ENCODE measurements at places on chromosomes 2 and 18.
A peak's percentile ranks its signal among the peaks of the same experiment; 100 is the strongest.

DNA sequence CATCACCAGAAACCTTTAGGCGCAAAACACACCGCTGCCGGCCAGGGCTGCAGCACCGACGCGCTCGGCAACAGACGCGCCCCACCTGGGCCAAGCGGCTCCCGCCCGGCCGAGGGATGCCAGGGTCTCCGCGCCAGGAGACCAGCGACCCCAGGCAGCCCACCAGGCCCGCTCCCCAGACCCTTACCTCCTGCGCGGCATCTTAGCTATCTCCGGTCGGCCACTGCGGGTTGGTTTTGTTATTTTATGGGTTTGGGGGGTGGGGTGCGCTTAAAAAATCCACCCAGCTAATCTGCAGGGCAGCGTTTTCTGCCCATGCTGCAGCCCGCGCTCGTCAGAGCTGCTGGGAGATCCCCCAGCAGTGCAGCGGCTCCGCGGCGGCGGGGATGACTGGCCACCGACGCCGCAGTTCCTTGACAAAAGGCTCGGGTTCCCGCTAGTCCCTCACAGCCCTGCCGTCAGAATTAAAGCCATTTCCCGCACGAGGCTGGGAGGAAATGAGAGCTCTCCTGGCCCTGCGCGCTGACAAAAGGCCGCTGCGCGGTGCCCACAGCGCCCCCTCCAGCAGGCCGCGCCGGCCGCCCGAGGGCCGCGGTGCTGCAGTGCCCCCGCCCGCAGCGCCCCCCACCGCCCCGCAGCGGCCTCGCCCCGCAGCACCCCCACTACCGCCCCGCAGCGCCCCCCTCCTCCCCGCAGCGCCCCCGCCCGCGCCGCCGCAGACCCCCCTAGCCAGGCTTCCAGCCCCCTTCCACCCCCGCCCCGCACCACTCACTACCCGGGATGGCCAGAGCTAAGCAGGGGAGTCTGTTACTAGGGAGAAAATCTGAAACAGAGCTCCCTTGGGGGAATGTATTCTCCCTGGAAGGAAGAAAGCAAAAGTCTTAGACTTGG lies at the start of gene ADD2:
Gene ADD2, minus strand, starts transcription at position 502 of the 891 bp plus-strand sequence. CDS start 61,792 bp downstream, outside the sequence.
- DNase-seq, result no peak

DNA sequence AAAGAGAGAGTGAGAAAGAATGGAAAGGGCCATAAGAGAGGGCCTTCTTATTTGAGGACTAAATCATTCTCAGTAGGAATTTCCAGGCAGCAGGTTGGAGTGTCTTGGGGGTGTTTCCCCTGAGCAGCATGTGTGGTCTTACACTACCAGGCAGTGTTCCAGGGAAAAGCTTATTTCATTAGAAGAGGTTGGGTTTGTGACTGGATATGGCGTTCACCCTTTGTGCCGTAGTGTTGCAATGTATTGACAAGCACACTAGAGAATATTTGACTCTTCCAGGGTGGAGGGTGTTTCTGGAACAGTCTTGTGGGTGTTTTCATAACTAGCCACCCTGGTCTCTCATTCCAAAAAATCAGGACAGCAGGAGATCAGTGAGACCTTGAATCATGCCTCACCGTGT lies 105.5 kb downstream of the NRP2 start:
- no peak for DNase-seq

DNA sequence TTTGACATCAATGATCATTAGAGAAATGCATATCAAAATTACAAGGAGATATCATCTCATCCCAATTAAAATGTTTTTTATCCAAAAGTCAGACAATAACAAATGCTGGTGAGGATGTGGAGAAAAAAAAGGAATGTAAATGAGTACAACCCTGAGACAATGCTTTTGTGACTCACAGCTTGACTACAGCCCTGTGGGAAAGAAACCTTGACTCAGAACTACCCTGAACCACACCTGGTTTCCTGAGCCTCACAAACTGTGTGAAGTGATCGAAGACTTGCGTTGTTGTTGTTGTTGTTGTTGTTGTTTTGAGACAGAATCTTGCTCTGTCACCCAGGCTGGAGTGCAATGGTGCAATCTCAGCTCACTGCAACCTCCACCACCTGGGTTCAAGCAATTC lies 266.6 kb upstream of the MYT1L start:
- DNase-seq, result no peak

DNA sequence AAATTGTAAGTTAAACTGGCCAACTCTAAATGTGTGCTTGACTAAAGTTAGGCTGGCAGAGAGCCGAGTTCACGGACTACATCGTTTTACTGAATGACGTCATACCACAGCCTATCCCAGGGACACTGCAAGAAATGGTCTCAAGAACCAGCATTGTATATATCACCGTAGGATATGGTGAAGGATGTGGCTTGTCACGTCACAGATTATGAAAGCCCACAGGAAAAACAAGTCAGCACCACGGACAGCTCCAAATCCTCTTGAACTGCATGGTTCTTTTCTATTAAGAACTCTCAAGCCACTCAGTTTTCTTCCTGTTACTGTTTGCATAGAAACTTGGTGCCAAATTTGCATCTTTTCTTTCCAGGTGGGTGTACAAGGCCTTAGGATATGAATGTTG lies 85.1 kb upstream of the ACAA2 start:
- peak; percentile 9 for DNase-seq

DNA sequence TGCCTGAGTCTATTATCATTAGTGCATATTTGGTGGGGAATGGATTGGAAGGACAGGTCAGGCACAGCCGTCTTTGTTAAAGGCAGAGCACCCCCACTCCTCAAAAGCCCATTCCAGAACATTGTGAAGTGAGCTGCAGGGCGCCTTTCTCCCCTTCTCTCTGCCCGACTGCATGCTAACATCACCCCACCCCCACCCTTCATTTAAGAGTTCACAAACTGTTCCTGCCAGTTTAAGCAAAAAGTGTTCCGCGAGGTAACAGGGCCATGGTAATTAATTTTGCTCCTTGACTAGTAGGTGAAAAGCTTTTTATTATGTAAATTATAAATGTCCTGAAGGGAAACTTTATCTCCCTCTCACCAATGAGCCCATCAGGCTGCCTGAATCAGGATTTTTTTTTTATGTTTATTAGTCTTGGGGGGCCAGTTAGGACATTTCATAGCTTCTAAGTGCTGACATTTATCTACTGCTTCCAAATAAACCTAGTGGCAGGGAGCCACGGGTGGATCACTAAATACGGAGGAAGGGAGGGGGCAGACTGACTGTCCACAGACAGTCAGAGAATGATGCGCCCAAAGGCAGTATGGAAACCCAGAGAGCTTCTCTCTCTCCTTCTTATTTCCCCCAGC lies 99.4 kb downstream of the FTCDNL1 start:
- no peak for DNase-seq

GRCh38 chr2:56047136-56047535 lies 123.6 kb upstream of the EFEMP1 start:
- no peak for DNase-seq

DNA sequence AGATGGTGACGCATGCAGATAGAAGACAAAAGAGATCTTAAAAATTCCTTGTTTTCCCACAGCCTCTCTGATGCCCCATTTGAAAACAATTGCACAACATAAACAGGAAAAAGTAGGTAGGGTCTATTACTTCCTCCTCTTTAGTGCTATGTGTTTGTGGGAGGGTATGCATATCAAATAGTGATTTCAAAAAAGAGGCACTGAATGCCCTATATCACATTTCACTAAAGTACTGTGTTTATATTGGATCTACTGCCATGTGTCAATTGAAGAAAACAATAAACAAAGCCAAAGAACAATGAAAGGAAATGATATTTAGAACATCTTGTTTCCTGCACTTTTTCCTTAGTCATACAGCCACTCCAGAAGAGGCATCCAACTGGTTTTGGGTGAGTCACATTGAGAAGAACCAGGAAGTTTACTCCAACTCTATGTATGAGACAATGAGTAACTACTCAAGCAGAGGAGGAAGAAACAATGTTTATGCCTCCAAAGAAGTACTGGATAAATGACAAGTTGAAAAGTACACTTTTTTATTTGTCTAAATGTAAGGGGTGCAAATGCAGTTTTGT lies 583.6 kb downstream of the FBXO15 start:
- no peak for DNase-seq

- DNase-seq, result no peak
Measured at GRCh38 chr2:73343992-73344391, 41.6 kb upstream of the ALMS1 start.

GRCh38 chr2:233953087-233953801 lies 36.1 kb downstream of the TRPM8 start:
- no peak for DNase-seq

DNA sequence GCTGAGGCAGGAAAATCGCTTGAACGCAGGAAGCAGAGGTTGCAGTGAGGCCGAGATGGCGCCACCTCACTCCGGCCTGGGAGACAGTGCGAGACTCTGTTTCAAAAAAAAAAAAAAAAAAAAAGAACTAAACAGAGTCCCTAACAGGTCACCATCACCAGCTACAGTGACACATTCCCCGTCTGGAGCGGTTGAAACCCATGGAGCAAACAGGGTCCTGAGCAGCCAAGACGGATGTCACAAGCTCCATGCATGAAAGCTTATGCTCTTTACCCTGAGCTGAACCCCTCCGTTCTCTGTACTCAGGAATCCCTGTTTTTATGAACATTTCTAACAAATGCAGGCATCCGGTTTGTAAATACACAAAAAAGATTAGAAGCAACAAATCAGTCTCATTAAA lies 55.9 kb upstream of the LAPTM4A start:
- no peak for DNase-seq

DNA sequence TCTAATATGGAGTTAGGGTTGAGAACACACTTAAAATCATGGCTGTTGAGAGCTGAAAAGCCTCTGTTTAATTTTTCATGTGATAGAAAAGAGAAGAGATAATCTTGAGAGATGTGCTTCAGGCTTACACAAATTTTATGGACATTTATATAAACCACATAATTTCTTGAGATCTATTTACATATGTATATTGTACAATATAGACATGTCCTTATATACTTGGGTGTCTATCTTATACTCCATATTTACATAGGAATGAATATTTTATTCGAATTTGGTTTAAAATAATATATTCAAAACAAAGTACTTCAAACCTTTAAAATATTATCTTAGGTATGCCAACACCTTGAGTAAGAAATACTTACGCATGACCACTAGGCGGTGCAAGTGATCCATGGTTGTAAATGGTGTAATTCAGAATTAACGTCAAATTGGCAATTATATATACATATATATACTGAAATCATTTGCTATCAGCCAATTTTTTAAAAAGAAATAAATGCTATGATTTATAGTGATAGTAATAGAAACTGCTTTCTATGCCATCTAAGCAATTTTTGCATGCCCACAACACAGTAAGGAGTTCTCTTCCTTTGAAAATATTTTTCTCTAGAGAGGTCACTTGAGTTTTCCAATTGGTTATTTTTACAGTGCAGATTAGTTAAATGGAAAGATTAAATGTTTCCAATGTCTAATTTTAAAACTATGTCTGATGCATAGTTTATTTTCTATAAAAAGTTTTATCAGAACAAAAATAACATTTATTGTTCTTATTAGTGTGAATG lies 37.6 kb upstream of the SPAG16 start:
- DNase-seq, result peak; percentile 8

DNA sequence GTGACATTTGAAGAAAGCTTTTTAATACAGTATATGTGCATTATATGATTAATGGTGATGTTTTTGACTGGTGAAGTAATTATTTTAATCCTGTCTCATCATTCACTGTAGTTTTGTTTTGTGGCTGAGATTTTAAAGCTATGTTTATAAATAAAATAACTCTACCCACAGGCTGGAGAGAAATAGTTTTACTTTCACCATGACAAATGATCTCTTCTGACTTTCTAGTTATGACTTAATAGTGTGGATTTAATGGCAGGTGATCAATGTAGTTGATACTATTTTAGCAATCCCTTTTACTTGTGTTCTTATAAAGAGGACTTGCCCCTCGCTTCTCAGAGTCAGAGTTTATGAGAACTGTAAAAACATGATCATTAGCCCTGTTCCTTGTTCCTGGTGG lies 289.5 kb upstream of the SIX3 start:
- no peak for DNase-seq

DNA sequence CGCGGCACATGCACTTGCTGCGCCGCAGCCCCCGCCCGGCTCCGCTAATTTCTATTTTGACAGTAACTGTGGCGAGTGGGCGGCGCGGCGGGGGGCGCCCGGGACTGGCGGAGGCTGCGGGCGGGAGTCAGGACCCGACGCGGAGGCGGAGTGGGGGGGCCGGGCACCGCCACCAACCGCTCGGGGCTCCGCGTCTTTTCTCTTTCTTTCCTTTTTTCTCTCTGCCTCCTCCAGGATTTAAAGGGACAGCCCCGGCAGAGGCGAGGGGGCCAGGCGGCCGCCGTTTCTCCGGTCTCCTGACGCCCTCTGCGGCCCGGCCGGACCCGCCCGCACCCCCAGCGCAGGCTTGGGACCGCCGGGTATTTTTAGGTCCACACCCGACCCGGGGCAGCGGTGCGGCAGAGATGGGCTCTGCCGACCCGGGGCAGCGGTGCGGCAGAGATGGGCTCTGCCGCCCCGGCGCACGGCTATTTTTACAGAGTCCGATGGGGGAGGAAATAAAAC lies 460 bp upstream of the ZBTB7C start:
- DNase-seq, result no peak

GRCh38 chr2:1054399-1054798 lies 103.8 kb downstream of the SNTG2 start:
- no peak for DNase-seq

- no peak for DNase-seq
Measured at GRCh38 chr18:78092901-78093300, 843.3 kb downstream of the GALR1 start.

DNA sequence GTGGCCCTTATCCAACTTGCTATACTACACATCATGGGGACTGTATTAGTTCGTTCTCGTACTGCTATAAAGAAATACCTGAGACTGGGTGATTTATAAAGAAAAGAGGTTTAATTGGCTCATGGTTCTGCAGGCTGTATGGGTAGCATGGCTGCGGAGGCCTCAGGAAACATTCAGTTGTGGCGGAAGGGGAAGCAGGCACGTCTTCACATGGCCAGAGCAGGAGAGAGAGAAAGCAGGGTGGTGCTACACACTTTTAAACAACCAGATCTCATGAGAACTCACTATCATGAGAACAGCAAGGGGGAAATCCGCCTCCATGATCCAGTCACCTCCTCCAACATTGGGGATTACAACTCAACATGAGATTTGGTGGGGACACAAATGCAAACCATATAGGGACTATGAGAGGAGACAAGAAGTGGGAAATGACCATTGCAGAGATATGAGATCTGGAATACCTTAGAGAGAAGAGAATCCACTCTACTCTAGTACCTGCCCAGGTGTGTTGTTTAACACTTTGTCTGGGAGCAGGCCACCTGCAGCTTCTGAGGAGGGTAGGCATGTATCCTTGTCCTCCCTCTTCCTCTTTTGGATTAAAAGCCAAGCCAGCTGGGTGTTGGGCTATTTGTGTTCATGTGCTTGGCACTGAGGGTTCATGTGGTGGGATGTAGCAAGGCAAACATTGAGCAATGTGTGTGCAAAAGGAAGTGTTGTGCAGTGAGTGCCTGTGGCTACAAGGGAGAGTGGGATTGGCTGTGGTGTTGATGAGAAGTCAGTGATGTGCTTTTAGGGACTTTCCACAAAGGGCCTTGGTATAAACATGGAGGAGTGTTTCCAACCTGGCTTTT lies 22.8 kb downstream of the TTLL4 start:
- no peak for DNase-seq

GRCh38 chr18:49100226-49100968 lies 149.6 kb upstream of the SMAD7 start:
- no peak for DNase-seq

All from stimulated activated CD4-positive, alpha-beta T cell treated with anti-CD3 and anti-CD28 coated beads, Interleukin-1b, Interleukin-23, amount 100 ng/mL, for 1 hour (primary cell).